Pons (tissue), 1 donor: ENCODE measurements at places on chromosomes 4 and X.
A peak's percentile ranks its signal among the peaks of the same experiment; 100 is the strongest.

DNA sequence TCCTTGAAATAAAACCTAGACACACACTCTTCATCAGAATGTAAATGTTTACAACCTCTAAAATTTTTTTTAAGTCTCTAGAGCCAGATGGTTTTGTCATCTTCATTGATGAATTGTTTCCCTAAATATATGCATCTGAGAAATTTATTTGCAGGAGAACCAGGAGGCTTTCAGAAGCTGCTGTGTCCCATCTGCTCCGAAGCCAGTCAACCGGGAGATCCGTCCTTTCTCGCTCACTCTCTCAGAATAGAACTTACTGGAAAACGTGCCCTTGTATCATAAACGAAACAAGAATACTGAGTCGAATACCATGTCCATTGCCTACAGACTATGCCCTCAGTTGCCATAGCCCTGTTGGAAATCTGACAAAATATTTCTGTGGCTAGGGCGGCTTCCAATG, 103.5 kb downstream of the SLC34A2 start:
- peak; percentile 10 for DNase-seq

GRCh38 chr4:105560421-105560848, 8.0 kb downstream of the ARHGEF38 start:
- DNase-seq, result no peak

DNA sequence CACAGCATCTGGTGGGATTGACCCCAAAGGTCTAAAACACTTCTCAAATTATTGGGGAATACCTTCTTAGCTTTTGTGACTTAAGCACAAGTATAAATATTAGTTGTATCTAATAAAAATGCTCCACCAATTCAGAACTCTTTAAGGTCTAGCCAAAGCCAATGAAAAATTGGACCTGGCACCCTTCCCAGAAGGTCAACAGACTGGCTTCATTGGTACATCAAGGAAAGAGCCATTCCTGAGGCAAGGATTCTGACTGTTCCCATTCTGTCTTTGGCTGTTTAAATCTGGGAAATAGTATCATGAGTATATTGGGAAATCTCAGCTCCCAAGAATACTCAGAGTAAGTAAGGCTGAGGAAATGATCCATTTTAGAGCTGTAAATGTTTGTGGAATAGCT, 153.0 kb upstream of the TRPC5 start:
- DNase-seq, result peak; percentile 1

DNA sequence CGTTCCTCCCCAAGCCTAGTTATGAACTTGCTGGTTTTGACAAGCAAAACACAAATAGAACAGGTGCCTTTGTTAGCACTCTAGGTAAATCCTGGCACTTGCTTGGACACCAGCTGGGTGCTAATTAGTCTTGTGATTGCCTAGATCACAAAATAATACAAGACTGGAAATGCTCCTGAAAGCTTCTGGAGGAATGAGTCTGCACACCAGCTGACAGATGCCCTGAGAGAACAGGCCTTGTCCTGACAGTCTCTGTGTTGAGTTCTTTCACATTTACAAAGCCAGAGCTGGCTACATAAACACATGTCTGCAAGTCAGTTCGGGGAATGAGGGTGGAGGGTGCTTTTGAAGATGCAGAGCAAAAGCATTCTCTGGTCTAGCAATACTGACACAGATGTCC, 93.8 kb downstream of the ELOVL6 start:
- DNase-seq, result peak; percentile 88
